ENCODE measurements at places on chromosomes 11 and 22. TPM values are rescaled to one million over a fixed set of nuclear protein-coding genes. Genes with fewer than 3 reads are reported as not detected.

LRRC32 gene
- 0.13 TPM for polyA plus RNA-seq

GRCh38 chr22:42313804-42314581, 43.5 kb upstream of the TCF20 start:
- H3K4me1 ChIP-seq = peaks cover 15% of the 10 kb centered on the region
- no peak overlapping the region for H3K4me3 ChIP-seq
- no peak overlapping the region for H3K27ac ChIP-seq
- H3K27me3 ChIP-seq = peaks cover 77% of the 10 kb centered on the region
- H3K36me3 ChIP-seq = no peaks in the 10 kb centered on the region

DNA sequence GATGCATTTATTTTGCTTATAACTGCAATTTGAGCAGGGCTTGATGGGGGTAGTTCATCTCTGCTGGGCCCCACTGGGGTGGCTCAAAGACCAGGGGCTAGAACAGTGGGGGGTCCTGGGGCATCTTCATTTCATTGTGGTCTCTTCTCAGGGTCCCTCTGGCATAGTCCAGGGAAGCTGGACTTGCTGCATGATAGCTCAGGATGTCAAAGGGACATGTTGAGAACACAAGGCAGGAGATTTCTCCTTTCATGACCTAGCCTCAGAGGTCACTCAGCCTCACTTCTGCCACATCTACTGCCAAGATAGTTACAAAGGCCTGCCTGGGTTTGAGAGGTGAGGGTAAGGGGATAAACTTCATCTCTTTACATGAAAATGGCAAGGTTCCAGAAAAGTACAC, 89.5 kb downstream of the CWC15 start:
- H3K27ac ChIP-seq = no peak overlapping the region
- no peak for DNase-seq
- no peaks in the 10 kb centered on the region for H3K27me3 ChIP-seq

DNA sequence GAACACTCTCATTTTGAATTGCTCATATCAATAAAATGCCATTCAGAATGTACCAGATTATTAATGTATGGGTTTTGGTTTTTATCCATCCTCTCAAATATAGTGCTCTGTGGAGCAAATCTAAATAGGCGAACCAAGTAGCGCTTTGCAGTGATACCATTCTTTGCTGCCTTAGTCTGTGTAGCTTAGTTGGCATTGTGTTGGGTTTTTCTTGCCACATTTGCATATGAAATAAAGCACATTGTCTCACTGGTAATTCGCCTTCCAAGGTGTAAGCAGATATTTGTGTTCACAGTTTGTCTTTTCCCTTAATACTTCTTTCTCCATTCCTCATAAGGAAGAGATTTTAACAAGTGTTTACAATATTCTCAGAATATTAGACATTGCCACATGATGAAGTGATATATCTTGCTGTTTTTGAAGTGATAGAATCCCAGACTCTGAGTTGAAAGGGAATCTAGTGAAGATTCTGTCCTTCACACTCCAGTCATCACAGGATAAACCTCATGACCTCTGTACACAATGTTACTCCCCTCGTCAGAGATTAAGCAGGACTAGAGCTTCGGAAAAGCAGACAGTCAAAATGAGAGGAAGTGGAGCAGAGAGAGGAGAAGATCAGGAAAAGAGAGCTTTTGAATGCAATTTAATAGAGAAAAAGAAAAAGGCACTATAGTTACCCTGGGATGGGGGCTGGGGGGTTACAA, 16.5 kb downstream of the C11orf91 start:
- no peak overlapping the region for H3K4me3 ChIP-seq
- no peaks in the 10 kb centered on the region for H3K36me3 ChIP-seq
- DNase-seq = no peak
- peaks cover 66% of the 10 kb centered on the region for H3K27me3 ChIP-seq
- no peaks in the 10 kb centered on the region for H3K4me1 ChIP-seq

KRTAP5-1 gene
- polyA plus RNA-seq = not detected

TRIM48 gene
- polyA plus RNA-seq = not detected

DNA sequence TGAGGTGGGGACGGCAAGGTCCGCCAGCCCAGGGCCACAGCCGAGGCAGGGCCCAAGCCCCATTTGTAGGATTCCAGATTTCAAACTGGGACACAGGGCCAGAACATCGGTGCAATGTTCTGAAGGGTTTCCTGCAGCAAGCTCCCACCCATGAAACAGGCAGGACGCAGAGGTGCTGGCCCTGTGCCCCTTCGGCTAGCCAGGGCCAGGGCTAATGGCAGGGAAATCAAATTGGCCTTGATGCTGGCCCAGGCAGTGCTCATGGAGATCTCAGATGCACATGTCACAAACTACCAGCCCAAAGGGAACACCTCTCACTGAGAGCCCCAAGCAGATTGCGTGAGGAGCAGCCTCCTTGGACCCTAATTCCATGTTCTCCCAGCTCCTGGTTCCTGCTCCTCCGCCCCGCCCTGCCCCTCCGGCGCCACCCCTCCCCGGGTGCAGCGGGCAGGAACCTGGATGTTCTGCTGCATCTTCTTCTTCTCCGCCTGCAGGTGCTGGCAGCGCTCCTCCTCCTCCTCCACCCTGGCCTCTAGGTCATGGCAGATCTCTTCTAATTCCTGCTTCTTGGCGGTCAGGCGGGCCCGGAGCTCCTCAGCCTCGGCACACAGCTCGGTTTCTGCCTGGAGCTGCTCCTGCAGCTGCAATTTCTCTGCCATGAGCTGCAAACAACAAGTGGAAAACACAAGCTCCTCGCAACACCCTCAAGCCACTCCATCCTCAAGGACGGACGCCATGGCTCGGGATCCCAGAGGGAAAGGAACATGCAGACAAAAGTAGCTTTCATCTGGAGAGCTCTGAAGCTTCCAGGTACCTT, 47.7 kb downstream of the APOL1 start:
- H3K27ac ChIP-seq = peak overlapping the region; percentile 54
- peaks cover 25% of the 10 kb centered on the region for H3K36me3 ChIP-seq
- DNase-seq = no peak
- H3K4me1 ChIP-seq = peaks cover 6% of the 10 kb centered on the region
- H3K27me3 ChIP-seq = no peaks in the 10 kb centered on the region
- H3K4me3 ChIP-seq = no peak overlapping the region

- peaks cover 22% of the 10 kb centered on the region for H3K27me3 ChIP-seq
- H3K4me3 ChIP-seq = no peak overlapping the region
- no peak for DNase-seq
- no peak overlapping the region for H3K27ac ChIP-seq
- H3K36me3 ChIP-seq = no peaks in the 10 kb centered on the region
Measured at GRCh38 chr11:128042290-128042751, 545.0 kb downstream of the ETS1 start.

DNA sequence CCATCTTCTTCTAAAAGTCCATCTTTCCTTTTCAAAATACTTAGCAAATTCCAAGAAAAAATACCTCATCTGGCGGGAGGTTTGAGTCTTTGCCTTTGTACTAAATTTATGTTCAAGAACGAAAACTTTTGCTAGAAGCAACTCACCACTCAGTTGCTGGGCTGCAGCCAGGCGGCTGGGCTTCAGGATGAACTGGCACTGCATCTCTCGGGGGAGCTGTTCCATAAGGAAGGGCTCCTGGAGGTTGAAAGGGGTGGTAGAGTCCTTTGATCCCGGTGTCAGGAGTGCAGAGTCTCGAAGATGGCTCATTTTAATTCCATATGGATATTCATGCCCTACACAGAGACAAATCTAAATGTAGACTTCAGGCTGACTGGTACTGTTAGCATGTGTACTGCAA, 105.8 kb downstream of the ARHGAP20 start:
- DNase-seq = no peak

DNA sequence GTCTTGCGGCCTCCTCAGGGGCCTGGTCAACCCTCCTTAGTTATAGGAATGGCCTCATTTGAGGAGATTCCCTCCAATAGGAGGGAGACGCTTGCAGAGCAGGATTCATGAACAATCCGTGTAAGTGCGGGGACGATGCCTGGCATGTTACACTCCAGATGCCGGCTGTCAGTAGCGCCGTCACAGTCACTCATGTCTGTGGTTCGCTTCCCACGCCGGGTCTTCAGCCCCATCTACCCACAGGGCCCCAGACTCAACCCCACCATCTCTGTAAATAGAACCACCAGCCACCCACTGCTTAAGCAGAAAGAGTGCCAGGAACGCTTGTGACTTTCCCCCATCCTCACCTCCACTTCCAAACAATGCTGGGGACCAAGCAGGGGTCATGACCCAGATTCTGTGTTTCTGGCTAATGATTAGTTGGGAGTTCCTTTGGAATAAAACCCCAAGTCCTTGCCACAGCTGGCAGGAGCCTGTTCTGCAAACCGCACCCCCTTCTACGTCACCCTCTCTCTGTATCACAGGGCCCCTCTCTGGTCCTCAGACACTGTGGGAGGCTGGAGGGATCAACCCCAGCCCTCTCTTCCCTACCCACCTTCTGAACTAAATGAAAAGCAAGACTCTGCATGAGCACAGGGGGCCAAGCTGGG, 38.8 kb upstream of the TOLLIP start:
- no peaks in the 10 kb centered on the region for H3K36me3 ChIP-seq
- DNase-seq = no peak
- H3K4me3 ChIP-seq = no peak overlapping the region

DNA sequence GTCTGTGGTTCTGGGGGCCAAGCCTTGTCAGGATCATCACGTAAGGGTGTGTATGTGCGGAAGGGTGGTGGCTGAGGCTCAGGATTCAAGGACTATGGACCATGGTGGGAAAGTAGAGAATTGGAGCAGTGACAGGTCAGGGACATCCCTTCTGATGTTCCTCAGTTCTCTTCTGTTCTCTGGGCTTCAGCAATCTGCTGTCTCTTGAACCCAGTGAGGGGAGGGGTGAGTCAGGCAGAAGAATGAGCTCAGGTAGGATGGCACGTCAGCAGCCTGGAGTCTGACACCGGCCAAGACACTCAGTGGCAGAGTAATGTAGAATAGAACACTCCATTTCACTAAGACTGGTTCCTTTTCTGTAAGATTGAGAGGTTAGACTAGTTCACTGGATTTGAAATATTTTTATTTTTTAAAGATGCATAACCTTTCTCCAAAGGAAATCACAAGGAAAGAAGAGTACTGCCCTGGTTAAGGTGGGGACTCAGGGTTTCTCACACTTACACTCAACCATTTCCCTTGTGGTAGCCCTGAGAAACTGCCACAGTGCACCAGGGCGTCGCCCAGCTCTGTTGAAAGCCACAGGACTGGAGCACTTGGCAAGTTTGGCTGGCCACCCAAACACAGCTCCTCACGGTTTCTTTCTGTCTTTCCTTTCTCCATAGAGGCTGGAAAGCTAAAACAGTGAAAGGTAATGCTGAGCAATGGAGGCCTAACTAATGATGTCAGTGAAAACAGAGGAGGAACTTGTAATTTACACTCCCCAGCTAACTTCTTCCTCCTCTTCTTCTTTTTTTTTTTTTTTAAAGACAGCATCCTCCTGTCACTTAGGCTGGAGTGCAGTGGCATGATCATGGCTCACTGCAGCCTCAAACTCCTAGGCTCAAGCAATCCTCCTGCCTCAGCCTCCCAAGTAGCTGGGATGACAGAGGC, 23.1 kb upstream of the MICAL2 start:
- no peak for DNase-seq
- H3K27me3 ChIP-seq = peaks cover under 1% of the 10 kb centered on the region
- H3K4me3 ChIP-seq = no peak overlapping the region
- H3K4me1 ChIP-seq = peaks cover 18% of the 10 kb centered on the region
- no peaks in the 10 kb centered on the region for H3K36me3 ChIP-seq
- no peak overlapping the region for H3K27ac ChIP-seq

C11orf16 gene
- not detected for polyA plus RNA-seq

GRCh38 chr11:63769042-63769713, 603 bp upstream of the ZFTA start:
- H3K4me3 ChIP-seq = peak overlapping the region; percentile 64
- peaks cover 14% of the 10 kb centered on the region for H3K27me3 ChIP-seq
- H3K4me1 ChIP-seq = peaks cover 20% of the 10 kb centered on the region
- no peak overlapping the region for H3K27ac ChIP-seq
- no peaks in the 10 kb centered on the region for H3K36me3 ChIP-seq

DNA sequence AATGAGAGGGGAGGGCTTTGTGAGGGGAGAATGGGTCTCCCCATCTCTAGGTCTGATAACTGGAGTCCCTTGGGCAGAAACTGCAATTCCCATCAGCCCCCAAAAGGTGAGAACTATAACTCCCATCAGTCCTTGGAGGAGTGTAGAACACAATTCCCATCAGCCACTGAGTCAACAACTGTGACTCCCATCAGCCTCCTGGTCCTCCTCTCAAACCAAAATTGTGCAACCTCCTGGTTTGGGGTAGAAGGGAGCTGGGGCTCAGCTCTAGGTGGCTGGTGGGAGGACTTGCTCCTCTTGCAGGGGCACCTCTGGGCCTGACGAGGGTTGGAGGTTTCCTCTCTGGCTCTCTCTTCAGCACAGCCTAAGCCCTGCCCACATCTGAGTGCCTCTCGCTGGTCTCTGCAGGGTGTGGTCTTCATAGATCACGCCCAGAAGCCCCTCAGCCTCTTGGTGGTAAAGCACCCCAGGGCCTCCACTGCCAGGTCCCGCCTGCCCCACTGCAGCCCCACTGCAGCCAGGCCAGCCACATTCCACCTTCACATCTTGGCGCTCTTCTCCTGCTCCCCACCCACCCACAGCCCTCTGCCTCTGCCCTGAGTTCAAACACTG, 18.5 kb downstream of the SLC22A12 start:
- no peaks in the 10 kb centered on the region for H3K36me3 ChIP-seq
- H3K4me1 ChIP-seq = peaks cover 17% of the 10 kb centered on the region
- H3K27me3 ChIP-seq = no peaks in the 10 kb centered on the region
- DNase-seq = no peak

DNA sequence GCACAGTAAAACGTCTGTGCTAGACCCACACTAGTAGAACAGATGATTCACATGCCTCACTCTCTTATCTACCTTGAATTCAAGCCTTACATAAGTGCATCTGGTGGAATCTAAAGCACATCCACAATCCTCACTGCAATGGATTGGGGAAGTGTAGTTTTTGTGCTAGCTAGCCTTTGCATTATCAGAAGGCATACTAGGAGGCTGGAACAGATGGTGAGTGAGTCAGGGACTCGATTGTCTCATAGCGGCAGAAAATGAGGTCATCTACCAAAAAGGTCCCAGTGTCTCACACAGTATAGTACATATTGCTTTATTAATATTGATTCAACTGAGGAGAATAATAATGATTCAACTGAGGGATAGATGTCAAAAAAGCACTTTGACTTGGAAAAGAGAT, 9.3 kb downstream of the MSANTD4 start:
- no peak overlapping the region for H3K27ac ChIP-seq
- no peak for DNase-seq
- H3K4me1 ChIP-seq = peaks cover 9% of the 10 kb centered on the region
- no peaks in the 10 kb centered on the region for H3K27me3 ChIP-seq

LGALS12 gene
- 0.48 TPM for polyA plus RNA-seq

GRCh38 chr11:128715691-128716561, 22.1 kb downstream of the FLI1 start:
- H3K4me3 ChIP-seq = peak overlapping the region; percentile 81
- peaks cover 97% of the 10 kb centered on the region for H3K4me1 ChIP-seq
- peaks cover 7% of the 10 kb centered on the region for H3K36me3 ChIP-seq
- no peak for DNase-seq
- H3K27me3 ChIP-seq = no peaks in the 10 kb centered on the region
- H3K27ac ChIP-seq = peak overlapping the region; percentile 91

ZNRF3 gene
- not detected for polyA plus RNA-seq

FAT3 gene
- not detected for polyA plus RNA-seq

CASP5 gene
- polyA plus RNA-seq = not detected

PHF21B gene
- not detected for polyA plus RNA-seq

MRGPRX4 gene
- polyA plus RNA-seq = not detected

CRYBB2 gene
- polyA plus RNA-seq = not detected

CD151 gene
- polyA plus RNA-seq = 4.1 TPM

Measured in naive B cell (primary cell).